H7 (cell line): ENCODE measurements at places on chromosomes 7 and 10.

- no peak for DNase-seq
These were observed 136.6 kb downstream of the ARID5B start for GRCh38 chr10:62037890-62038608.

DNA sequence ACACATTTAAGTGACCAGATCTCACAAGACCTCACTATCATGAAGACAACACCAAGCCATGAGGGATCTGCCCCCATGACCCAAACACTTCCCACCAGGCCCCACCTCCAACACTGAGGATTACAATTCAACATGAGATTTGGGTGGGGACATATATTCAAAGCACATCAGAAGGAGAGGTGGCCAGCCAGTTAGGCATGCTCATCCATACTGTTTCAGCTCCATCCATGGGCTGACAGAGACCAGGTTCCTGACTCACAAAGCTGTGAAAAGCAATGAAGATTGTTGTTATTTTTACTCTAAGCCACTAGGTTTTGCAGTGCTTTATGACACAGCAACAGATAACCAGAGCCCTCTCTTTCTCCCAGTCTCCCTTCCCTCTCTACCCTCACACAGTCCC, 36.0 kb downstream of the C10orf71 start:
- no peak for DNase-seq

- DNase-seq: peak; percentile 58
These were observed 10.2 kb downstream of the GIGYF1 start for GRCh38 chr7:100683659-100684533.

GRCh38 chr10:71737001-71737833, 17.6 kb upstream of the C10orf105 start:
- no peak for DNase-seq

DNA sequence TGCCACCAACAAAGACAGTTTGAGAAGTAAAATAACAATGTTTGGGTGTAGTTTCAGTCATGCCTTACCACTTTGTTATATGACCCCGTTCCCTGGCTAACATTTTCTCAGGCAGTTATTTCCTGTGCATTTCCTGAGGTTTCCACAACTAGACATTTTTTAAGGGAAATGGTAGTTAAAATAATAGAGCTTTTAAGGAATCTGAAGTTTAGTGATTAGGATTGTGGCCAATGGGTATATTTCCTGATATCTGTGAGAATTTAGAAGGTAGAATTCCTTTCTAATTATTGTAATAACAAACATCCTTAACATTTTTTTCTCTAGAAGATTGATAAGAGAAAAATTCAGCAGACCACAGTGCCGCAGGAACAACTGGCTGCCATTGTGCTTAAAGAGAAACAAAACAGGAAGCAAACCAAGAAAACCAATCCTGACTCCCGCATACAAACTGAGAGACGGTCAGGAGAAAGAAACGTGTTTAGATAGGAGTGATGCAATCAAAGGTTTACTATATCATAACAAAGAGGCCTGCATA, 193.6 kb downstream of the MBL2 start:
- no peak for DNase-seq

DNA sequence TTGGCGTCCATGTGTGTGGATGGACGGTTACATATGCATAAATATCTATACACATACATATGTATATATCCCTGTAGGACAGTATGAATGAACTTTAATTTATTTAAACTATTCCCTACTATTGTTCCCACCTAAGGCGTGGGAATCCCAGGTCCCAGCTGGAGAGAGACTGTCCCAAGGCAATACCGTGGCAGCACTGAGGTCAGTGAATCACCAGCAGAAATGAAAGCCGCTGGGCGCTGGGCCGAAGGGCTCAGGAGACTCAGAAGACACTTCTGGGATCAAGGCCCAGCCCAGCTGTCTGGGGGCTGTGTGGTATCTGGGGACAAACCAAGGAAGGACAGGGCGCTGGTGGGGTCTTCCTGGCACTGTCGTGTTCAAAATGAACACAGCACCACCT, 49.6 kb upstream of the MYL10 start:
- DNase-seq: peak; percentile 36

DNA sequence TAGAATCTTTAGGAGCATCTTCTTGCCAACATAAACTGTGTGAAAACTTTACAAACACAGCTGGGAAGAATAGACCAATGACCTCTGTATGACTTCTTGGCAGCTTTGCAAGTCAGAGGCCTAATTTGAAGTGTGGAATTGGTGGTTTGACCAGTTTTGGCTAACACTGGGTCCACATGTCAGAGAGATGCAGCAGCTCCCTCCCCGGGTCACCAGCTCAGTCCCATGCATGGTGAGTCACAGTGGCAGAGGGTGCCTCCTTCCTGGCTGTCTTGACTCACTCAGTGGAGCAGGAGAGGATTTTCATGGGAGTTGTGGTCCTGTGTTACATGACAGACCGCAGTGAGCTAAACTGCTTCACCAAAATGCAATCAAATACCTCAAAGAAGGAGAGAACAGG, 8.2 kb upstream of the STARD3NL start:
- DNase-seq: no peak

DNA sequence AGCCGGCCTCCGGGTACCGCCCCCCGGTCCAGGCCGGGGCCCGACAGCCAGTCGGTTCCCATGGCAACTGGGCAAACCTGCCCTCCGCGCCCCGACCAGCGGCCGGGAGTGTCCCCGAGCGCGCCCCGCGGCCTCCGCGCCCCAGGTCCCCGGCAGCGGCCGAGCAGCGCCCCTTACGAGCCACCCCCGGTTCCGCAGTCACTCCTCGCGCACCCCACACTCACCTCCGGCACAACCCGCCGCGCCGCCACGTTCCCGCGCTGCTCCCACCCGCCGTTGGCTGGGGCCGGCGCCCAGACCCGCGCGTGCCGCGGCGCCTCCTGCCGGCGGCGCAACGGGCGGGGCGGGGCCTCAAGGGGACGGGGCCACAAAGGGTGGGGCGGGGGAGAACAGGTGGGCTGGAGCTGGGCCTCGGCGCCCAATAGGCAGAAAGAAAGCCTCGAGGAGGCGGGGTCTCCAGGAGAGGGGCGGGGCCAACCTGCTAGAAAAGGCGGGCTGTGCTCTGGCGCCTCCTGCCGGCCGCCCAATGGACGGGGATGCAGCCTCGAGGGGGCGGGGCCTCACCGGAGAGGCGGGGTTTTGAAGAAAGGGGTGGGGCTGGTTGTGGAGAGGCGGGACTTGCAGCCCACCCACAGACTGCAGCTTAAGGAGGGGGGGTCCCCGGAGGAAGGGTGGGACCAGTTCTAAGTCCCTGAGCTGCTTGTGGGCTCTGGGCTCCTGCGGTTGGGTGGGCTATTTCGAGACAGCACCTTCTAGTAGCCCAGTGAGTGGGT, at the start of gene RADIL:
Gene RADIL, minus strand, starts transcription at position 345 of the 773 bp plus-strand sequence. CDS start 5,577 bp downstream, outside the sequence.
- DNase-seq: peak; percentile 99

- DNase-seq: peak; percentile 93
These were observed 20.2 kb upstream of the BAIAP2L1 start for GRCh38 chr7:98420966-98421612.

- no peak for DNase-seq
These were observed 42.7 kb downstream of the SPDYE5 start for GRCh38 chr7:75534727-75535307.

GRCh38 chr10:118305730-118306129, 36.4 kb downstream of the FAM204A start:
- DNase-seq: no peak

GRCh38 chr7:73622909-73623797, 1.2 kb downstream of the MLXIPL start:
- peak; percentile 96 for DNase-seq

DNA sequence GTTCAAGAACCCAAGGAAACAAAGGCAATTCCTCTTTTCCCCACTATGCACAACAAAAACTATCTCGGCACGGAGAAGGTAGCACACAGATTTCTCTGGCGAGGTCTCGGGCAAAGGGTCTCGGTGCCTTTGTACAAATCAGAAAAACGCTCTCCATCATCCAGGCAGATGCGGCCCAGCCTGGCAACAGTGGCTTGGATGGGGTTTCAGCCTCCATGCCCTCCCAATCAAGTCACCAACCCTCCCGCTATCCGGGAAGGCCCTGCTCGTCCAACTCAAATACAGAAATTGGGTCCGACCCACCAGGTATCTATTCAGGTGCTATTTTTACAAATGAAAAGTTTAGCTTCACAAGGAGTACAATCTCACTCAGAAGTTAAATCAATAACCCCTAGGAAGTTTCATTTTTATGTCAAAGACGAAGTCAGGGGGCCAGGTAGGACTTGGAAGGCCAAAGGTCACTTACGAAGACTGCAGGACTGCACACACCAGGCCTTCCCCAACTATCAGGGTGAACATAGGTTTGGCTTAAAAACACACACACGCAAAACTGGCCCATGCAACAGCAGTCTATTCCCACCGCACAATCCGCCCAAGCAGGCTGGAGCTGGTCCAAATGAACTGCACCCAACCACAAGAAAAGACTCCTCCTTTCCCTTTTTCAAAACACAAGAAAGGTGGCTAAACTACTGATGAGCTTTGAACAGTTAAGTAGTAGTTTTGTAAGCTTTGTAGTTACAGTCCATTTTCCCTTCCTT, 43.0 kb downstream of the GNA12 start:
- DNase-seq: no peak

GRCh38 chr10:5526691-5527331, 2.0 kb downstream of the CALML3 start:
- no peak for DNase-seq

GRCh38 chr10:58209669-58210068, 58.0 kb downstream of the IPMK start:
- no peak for DNase-seq

DNA sequence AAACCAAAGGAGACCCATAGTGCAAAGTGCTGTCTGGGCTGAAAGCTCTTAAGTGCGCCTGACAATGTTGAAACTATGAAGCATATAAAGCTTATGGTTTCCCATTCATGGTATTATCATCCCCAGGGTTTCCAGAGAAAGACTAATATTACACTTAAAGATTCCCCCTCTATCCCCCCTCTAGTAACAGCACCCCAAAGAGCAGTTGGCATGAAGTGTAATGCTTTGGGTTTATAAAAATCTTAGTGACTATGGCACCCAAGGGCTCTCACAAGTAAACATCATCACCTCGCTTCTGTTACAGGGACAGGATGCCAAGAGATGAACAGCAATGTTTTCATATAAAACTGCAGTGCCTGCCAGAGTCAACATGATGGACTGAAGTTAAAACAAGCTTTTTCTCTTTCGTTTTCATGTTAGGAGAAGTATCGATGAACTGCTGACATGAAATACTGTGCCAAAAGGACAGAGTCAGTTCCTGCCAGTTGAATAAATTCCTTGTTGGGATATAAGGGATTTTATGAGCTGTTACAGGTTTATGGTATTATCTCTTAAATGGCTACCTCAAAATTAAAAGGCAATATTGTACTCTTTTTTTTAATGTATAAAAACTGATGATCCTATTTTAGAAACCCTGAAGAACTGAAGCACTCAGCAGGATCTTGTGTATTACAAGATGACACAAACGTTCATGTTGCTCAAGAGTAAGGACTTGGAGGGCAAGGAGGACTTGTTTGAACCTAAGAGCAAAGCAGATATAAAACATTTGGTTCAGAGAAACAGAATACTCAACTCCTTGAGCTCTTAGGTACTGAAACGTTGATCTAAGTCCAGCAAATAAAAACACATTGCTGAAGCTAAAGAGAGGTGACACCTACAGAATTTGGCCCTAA, 203.7 kb upstream of the IMMP2L start:
- DNase-seq: no peak

- no peak for DNase-seq
These were observed 768.8 kb downstream of the GRM8 start for GRCh38 chr7:126483972-126484371.

- no peak for DNase-seq
These were observed 20.9 kb upstream of the MTPN start for GRCh38 chr7:135998081-135998480.

- no peak for DNase-seq
These were observed 228.5 kb downstream of the PTPRN2 start for GRCh38 chr7:158358926-158359645.

- DNase-seq: no peak
These were observed 4.0 kb downstream of the ARHGAP22 start for GRCh38 chr10:48600645-48601505.

DNA sequence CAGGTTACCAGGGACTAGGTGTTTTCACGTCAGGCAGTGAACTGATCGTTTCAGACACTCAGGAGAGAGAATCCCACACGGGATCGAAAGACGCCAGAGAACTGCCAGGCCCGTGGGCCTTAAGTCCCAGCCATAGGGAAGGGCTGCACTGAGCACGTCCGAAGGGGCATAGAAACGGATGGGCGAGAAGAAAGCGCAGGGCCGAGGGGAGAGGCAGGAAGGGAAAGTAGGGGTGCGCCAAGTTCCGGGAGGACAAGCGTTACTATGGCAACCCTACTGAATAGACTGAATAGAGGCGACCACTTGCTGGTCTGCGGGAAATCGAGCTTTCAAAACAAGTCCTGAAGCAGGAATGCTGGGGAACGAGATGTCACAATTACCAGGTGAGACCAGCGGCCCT, 421.3 kb upstream of the NUPR2 start:
- no peak for DNase-seq

DNA sequence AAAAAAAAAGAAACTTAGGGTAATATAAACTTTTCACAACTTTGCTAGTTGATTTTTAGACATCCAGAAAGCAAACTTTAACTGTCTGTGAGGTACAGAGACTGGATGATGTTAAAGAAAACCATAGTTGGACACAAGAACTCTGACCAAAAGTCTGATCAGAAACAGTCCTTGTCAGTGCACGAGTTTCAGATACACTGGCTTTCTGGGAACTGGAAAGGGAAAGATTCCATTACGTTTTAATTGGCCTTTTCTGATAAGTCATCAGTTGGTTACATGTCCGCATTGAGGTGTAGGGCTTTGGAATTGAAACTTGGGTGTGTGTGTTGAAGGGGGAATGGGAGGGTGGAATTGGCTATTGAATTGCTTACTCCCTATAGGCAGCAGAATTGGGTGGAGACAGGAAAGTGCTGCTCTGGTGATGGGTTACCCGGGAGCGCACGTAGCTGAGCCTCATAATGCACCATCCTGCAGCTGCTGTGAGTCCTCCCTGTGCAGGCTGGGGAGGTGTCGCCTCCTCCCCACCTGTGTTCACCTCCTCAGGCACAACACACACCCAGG, 59.9 kb downstream of the DAGLB start:
- DNase-seq: no peak

- DNase-seq: peak; percentile 5
These were observed 18.8 kb downstream of the TMEM196 start for GRCh38 chr7:19754521-19755116.

DNA sequence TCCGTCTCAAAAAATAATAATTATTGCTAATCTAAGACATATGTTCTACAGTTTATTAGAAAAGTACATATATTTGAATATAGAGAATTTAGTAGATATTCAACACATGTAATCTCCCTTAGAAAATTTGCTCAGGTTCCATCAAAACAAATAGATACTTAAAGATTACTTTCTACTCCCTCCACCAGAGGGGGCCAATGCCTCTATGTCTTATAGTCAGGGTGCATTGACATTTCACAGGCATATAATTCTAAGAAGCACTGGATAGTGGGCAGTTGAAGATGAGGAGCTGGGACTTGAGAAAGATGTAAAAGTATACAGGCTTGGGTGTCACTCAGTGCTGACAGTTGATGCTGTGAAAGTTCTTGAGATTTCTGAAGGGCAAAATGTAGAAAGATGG, 301.6 kb upstream of the HPS1 start:
- DNase-seq: peak; percentile 13

GRCh38 chr7:73699370-73700068, 16.1 kb downstream of the BUD23 start:
- peak; percentile 75 for DNase-seq

GRCh38 chr7:72785166-72785955, 42.6 kb downstream of the TYW1B start:
- DNase-seq: no peak

- DNase-seq: no peak
These were observed 24.3 kb downstream of the CTTNBP2 start for GRCh38 chr7:117848941-117849340.

- no peak for DNase-seq
These were observed 46.8 kb downstream of the KCNH2 start for GRCh38 chr7:150931199-150931869.

GRCh38 chr10:88281592-88282347, 301.3 kb downstream of the RNLS start:
- no peak for DNase-seq
